Stimulated activated CD8-positive, alpha-beta memory T cell treated with anti-CD3 and anti-CD28 coated beads, Interleukin-4, amount 100 ng/mL, for 48 hours (primary cell): ENCODE measurements at places on chromosomes 13 and 19.

- DNase-seq = peak; percentile 27
Measured at GRCh38 chr13:60267498-60268202, 103.9 kb upstream of the DIAPH3 start.

- DNase-seq = peak; percentile 82
Measured at GRCh38 chr19:57746580-57747471, at the start of gene ZNF776. Gene ZNF776 (plus strand): TSS chr19:57746815. CDS start chr19:57747059, 244 bp downstream.

DNA sequence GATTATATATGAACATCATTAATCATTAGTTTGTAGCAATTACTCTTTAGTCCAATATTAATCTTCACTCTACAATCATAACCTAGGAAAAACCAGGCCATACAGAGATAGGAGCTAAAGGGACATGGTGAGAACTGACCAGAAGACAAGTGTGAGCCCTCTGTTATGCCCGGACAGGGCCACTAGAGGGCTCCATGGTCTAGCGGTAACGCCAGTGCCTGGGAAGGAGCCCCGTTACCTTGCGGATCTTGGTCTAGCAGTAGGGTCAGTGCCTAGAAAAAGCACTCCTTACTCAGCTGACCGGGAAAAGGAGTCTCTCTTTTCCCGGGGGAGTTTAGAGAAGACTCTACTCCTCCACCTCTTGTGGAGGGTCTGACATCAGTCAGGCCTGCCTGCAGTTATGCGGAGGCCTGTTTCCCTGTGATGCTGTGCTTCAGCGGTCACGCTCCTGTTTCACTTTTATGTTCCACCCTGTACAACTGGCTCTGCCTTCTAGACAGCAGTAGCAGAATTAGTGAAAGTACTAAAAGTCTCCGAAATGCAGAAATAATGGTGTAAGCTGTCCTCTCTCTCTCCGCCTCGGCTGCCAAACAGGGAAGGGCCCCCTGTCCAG is 13.8 kb downstream of the OR7D4 start:
- DNase-seq = peak; percentile 80

DNA sequence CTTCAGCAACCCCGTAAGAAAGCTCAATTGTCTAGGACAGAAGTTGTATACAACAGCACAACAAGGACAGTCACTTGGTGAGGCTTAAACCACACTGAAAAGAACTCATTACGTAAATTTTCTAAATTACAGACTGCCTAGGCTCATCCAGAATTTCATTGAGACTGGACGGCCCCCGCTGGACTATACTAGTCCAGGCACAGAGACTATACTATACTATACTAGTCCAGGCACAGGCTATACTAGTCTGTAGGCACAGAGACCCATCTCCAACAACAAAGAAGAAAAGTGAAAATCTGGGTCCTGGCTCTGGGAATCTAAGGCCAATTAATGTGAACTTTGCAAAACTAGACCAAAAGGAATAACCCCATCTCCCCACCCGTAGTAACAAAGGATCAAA is 700 bp downstream of the ZNF816 start:
- no peak for DNase-seq

- DNase-seq = no peak
Measured at GRCh38 chr13:50425772-50426171, 410.5 kb downstream of the KCNRG start.

GRCh38 chr19:38647966-38648768 is 718 bp downstream of the ACTN4 start:
- no peak for DNase-seq
